HS-5 (cell line): ENCODE measurements at places on chromosomes 11 and 22.

- DNase-seq = no peak
These were observed 421.8 kb downstream of the ETS1 start for GRCh38 chr11:128165572-128165971.

- DNase-seq = no peak
These were observed 193.9 kb downstream of the KIF18A start for GRCh38 chr11:27914080-27914479.

GRCh38 chr11:15307619-15308024 is 192.9 kb downstream of the INSC start:
- no peak for DNase-seq

GRCh38 chr22:47207387-47207786 is 444.9 kb downstream of the TBC1D22A start:
- no peak for DNase-seq
